ENCODE measurements at places on chromosomes 6 and 20.

- DNase-seq = peak; percentile 24
Observed at GRCh38 chr6:107977283-107977682, 19.3 kb upstream of the SEC63 start.

- no peak for DNase-seq
Observed at GRCh38 chr20:18794428-18794787, 19.2 kb upstream of the SCP2D1 start.

DNA sequence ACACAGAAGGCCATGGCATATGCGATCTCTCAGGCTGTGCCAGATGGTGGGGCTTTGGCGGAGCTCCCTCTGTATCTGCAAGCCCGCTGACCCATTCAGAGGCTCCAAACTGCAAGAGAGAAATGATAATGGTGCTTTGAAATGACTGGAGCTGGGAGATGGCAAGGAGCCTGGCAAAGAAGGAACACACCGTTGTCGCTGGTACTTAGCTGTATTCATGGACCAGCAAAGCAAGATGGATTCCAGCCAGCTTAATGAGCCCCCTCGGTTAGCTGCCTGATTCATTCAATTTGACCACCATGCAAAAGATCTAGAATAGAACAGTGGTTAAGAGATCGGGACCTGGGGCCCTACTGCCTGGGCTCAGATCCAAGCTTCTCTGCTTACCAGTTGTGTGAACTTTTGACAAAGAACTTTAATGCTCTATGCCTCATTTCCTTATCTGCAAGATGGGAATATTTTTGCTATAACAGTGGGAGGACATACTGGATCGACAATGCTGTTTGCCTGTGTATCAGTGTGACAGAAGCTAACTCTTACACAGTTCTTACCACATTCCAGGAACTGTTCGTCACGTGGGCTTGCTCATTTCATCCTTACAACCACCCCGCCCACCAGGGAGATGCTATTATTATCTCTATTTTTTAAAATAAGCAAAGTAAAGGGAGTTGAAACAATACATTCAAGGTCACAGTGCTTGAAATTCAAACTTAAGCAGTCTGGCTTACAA lies 317.8 kb upstream of the SULF2 start:
- DNase-seq = no peak

DNA sequence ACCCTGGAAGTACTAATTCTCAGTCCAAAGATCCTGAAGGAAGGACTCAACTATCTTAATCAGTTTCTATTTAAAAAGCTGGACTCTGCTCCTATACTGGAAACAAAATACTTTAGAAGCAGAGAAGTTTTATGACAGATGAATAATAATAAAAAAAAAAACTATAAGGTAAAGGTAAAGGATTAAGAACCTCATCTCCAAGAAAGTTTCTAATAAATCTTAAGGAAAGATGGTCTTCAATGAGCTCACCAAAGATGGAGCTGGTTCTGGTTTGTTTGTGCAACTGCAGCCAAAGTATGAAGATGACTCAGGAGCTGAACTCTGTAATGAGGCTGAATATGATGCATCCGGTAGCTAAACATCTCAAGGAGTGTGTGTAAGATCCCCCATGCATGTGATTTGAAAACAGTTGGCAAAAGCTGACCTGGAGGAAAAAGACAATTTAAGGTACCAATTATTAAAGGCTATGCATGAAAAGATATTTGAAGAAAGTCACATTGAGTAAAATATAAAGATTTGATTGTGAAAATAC lies 25.2 kb downstream of the MED23 start:
- peak; percentile 57 for DNase-seq

DNA sequence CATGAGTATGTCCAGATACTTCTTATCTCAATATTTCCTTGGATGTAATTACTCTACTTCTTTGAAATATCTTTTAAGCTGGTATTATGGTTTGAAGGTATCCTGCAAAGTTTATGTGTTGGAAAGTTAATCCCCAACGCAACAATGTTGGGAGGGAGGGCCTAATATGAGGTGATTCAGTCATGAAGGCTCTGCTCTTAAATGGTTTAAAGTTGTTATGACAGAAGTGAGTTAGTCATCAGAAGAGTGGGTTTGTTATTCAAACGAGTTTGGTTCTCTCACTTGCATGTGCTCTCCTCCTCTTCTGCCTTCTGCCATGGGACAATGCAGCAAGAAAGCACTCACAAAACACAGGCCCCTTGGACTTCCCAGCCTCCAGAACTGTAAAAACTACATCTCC lies 176.3 kb downstream of the KCNQ5 start:
- no peak for DNase-seq
